Camera-type eye (tissue), 1 donor: ENCODE measurements at places on chromosomes 2 and 18. TPM values are rescaled to one million over a fixed set of nuclear protein-coding genes. Genes with fewer than 3 reads are reported as not detected.

Gene CNDP1
- total RNA-seq: 9.9 TPM

Gene EFEMP1
- 228 TPM for total RNA-seq

Gene FTCDNL1
- 2.3 TPM for total RNA-seq

Gene C18orf54
- 11.0 TPM for total RNA-seq

Gene SH3RF3
- total RNA-seq: 6.3 TPM

Gene MALL
- 10.9 TPM for total RNA-seq

Gene CHST10
- total RNA-seq: 27.2 TPM

Gene ANKAR
- 37.9 TPM for total RNA-seq

Gene ATG4B
- total RNA-seq: 112 TPM

Gene PECR
- 19.3 TPM for total RNA-seq

Gene C2orf78
- total RNA-seq: not detected

Gene RGPD4
- total RNA-seq: 2.2 TPM

Gene COL4A4
- total RNA-seq: 11.7 TPM

Gene LRP1B
- total RNA-seq: 9.5 TPM

Gene EHD3
- total RNA-seq: 13.4 TPM

Gene DSC3
- 18.1 TPM for total RNA-seq

Gene SAG
- total RNA-seq: 16.7 TPM

Gene PLA2R1
- total RNA-seq: 13.2 TPM

Gene EVA1A
- total RNA-seq: 13.2 TPM

Gene TEX44
- total RNA-seq: not detected

Gene ANKRD30BL
- total RNA-seq: 7.3 TPM

Gene CFC1
- total RNA-seq: 0.55 TPM

Gene CCDC141
- total RNA-seq: 19.2 TPM

Gene BOLL
- total RNA-seq: 0.27 TPM

Gene COLEC12
- total RNA-seq: 67.2 TPM

Gene SLC9A2
- 0.49 TPM for total RNA-seq

Gene C2orf66
- total RNA-seq: 0.55 TPM

Gene GPR17
- total RNA-seq: 0.49 TPM

Gene BCL11A
- 29.0 TPM for total RNA-seq
